Naive thymus-derived CD8-positive, alpha-beta T cell (primary cell): ENCODE measurements at places on chromosomes 1 and 21.

GRCh38 chr1:201015551-201016091 is 7.9 kb downstream of the KIF21B start:
- no peak for DNase-seq

GRCh38 chr1:243431591-243431990 is 175.8 kb downstream of the SDCCAG8 start:
- no peak for DNase-seq

GRCh38 chr21:31656199-31657095 is 3.0 kb upstream of the SOD1 start:
- no peak for DNase-seq

DNA sequence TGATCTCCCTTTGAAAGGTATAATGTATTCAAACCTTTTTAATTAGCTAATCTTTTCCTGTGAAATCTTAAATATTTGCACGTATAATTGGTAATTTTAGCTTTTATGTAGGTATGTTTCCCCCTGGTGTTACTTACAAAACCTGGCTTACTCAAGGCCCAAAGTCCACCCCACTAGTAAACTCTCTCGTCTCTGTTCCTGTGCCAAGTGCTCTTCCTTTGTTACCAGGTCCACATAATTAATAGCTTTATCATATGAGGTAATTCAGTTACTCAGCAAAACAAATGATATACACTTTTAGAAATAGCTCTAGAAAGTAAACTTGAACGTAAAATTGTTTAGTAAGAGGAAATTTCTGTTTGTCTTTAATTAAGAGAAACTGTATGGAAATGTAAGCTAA is 36.7 kb downstream of the NFIA start:
- no peak for DNase-seq

GRCh38 chr21:42456457-42456856 is 39.6 kb downstream of the RSPH1 start:
- DNase-seq: no peak

GRCh38 chr1:18783705-18784481 is 75.6 kb downstream of the TAS1R2 start:
- no peak for DNase-seq
